Activated CD4-positive, alpha-beta T cell treated with anti-CD3 and anti-CD28 coated beads for 36 hours (primary cell): ENCODE measurements at places on chromosomes 7 and 10. TPM values are rescaled to one million over a fixed set of nuclear protein-coding genes. Genes with fewer than 3 reads are reported as not detected.

DNA sequence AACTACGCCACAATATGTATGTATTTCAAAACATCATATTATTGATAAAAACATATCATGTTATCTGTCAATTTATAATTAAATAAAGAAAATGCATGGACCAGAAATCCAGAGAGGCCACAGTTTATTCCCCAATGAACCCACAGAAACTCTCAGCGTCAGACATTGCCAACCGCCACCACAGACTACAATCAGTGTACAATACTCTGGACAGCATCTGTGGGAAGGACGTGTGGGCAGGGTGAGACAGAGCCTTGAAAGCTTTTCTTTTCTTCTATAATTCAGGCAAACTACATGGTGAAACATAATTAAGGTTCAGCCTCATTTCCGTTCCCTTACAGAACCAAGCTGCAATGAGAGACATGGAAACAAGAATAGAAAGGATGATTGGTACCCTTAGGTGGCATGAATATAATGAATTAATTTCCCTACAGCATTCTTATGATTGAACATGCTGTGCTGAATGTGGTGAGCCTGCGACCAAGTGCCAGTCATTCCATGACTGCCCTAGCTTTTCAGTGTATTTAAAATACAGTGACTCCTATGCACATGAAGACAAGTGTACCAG, 909.3 kb downstream of the SORCS1 start:
- no peak for DNase-seq

DNA sequence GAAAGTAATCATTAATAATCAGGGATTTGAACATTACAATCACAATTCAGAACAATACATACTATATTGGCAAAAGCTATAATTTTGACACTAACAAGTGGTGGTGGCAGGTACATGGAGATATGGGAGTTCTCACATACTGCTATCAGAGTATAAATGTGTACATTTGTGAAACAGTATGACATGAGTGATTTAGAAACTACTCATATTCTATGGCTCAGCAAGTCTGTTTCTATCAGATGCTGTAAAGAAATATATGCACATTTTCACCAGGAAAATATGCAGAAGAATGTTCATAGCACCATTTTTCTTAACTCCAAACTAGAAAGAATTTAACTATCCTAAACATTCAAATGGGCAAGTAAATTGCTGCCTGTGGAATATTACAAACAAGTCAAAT, 620.0 kb downstream of the SH2D4B start:
- no peak for DNase-seq

DNA sequence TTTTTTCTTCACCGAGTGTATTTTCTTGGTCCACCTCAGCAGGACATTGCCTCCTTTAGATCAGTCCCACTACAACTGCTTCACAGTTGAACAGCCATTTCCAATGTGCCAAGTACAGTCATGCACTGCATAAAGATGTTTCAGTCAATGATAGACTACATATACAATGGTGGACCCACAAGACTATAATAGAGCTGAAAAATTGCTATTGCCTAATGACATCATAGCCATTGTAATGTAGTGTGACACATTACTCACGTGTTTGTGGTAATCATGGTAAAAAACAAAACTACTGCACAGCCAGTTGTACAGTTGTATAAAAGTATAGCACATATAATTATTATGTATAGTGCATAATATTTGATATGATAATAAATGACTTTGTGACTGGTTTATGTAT, 113.8 kb upstream of the HPS1 start:
- DNase-seq: no peak

GRCh38 chr10:89973326-89973725, 271.9 kb downstream of the KIF20B start:
- DNase-seq: no peak

- peak; percentile 85 for DNase-seq
These were observed 423 bp downstream of the BAZ1B start for GRCh38 chr7:73521636-73522104.

GRCh38 chr7:139046143-139046542, 10.3 kb upstream of the ZC3HAV1L start:
- DNase-seq: no peak

DNA sequence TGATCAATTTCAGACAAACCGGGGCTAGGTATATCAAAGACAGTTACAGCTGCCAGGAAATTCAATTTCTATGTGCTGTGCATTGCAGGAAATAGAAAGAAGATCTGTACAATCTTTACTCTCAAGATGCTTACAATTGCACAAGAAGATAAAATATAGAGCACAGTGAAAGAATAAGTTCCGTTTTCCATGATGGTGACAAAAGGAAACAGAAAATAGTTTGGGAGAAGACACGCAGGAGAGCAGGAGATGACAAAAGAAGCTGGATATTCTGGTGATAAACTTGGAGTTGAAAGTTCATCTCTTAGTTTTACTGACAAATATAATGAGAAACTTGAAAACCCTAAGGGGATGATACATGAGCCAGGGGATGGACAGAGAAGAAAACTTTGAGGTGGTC, 646.0 kb downstream of the PARD3 start:
- no peak for DNase-seq

DNA sequence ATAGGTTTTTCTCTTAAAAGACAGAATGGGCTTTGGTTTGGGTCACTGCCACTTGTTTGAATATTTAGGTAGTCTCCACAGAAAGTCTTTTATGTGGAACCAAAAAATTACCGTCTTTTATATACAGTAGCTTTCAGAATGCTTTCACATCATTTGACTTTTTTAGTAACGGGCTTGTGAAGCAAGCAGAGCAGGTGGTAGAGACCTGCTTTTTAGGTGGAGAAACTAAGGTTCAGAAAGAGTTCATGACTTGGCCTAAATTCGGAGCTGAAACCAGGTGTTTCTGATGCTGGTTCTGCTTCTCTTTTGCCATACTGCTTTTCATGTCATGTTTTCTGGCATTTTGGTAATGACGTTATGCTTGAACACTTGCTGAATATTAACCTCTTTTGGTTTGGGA, 36.3 kb downstream of the GARS1 start:
- DNase-seq: no peak

The ADIRF gene
- not detected for total RNA-seq

The HIBADH gene
- total RNA-seq: 20.3 TPM

The CALML3 gene
- not detected for total RNA-seq

The LRRC61 gene
- total RNA-seq: 17.4 TPM

The MTURN gene
- 4.2 TPM for total RNA-seq
